ENCODE measurements at places on chromosomes 6 and 20.

GRCh38 chr6:14887986-14888574 lies 357.8 kb upstream of the JARID2 start:
- DNase-seq, result no peak

GRCh38 chr20:44079291-44079690 lies 107.7 kb downstream of the JPH2 start:
- no peak for DNase-seq

DNA sequence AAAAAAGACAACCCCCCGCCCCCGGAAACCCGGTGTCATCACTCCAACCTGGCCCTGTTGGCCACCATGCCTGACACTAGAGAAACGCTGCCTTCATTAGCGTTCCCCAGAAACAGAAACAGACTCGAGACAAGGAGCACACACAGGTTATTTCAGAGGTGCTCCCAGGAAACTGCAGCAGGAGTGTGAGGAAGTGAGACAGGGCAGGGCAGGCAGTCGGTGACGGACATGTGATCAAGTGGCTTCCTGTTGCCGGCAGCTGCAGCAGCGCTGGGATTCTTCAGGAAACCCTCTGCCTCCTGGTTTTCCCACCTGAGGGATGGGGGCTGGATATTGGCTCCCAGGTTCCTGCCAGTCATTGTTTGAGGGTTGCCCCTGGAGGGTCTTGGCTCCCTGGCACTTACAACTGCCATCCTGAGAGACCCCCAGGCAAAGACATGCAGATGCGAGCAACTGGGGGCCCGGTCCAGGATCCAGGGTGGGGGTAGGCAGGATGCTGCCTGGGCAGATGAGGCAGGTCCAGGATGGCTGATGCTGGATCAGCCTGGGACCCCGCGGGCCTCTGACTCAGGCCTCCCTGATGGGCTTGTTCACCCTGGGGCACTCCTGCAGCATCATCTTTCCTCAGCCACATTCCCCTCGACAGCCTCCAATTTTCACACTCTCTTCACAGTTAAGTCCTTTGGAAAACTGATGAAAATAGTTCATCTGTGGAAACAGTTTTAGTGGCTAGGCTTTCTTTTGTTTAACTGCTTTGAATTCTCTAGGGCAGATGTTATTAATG lies 150.7 kb upstream of the SYNDIG1 start:
- DNase-seq, result no peak

GRCh38 chr6:22838345-22838744 lies 269.0 kb downstream of the HDGFL1 start:
- no peak for DNase-seq

- DNase-seq, result no peak
These were observed 139.4 kb downstream of the CARMIL1 start for GRCh38 chr6:25418454-25419052.
